ENCODE measurements at places on chromosomes 3 and 15.

DNA sequence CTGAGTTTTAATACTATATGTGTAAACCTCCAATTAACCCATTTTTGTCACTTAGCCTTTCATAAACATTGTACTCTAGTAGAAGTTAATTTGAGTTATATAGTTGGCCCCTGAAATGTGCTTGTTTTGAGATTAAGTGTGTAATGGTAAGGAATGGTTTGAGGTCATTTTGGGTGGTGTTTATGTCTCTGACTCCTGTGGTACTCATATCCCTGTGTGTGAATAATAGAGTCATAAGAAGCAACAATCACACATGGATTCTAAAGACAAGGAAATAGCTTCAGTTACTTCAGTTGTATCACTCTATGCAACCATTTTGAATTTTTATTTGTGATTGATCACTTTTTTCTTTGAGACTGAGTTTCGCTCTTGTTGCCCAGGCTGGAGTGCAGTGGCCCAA lies 408.5 kb downstream of the MFSD1 start:
- DNase-seq, result no peak

DNA sequence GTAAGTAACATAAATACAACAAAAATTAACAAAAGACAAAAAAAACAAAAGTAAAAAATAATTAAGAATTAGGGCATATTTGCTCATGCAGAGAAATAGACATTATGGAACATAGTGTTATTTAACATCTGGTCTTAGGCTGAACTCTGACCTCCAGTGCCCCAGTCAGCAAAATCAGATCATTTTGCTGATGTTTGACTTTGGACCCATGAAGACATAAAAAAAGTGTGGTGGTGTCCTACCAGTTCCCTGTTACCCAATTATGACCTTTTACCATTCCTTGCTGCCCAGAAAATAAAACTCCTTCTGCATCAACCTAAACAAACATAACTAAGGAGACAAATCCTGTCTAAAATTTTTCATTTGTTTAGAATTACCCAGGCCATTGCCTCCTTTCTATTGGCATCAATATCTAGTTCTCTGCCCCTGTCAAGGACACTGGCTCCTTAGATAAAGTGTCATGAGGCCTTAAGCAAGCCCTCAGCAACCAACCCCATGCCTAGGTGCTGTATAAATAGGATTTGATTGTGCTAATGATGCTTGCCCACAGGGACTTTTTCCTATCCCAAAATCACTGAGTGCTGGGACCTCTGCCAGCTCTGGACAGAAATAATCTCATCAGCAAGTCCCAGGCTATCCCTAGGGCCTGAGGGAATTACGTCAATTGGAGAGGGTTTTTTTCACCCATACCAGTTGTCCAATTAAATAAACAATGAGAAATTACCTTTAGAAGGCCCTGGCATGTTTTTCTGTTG lies 334.5 kb upstream of the UMPS start:
- DNase-seq, result no peak

DNA sequence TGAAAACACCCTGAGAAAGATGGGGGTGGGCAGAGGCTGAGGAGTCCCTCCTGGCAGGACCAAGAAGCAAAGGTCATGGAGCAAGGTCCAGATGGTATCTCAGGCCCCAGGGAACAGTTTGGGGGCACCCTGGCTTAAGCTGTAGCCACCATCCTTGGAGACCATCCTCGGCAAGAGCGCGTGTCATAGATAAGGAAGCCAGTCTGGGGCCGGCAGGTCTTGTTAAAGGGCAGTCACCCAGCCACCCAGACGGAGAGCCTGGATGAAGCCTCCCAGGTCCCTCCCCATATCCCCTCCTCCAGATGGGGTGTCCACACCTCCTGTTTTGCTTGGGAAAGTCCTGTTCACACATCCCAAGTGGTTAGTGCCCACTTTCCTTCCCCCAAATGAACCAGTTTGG lies 191.1 kb downstream of the KLF13 start:
- DNase-seq, result no peak

GRCh38 chr3:119600732-119601131 lies 3.0 kb downstream of the PLA1A start:
- no peak for DNase-seq

DNA sequence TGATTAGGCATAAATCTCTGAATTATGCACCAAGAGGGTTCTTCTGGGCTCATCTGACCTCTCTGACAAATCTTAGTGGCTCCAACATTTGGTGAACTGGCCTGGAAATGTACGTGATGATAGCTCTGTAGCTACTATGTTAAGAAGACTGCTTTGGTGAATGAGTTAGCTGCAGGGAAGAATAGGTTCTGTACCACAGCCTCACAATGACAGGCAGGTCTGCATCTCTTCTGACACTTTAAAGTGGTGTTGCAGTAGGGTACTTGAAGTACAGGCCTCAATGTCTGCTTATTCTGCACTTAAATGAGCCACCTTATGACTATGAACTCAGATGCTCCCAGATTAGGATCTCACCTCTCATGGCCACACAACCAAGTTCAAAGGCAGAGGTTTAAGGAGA lies 7.0 kb downstream of the FGF7 start:
- no peak for DNase-seq

- no peak for DNase-seq
These were observed 33.7 kb upstream of the CD47 start for GRCh38 chr3:108124337-108125152.

- DNase-seq, result no peak
These were observed 376.1 kb upstream of the CFAP20DC start for GRCh38 chr3:59425942-59426341.

Measured in anterior cingulate cortex (tissue), 58 donors.